ENCODE measurements at places on chromosomes 7 and 10.

- no peak for DNase-seq
Measured at GRCh38 chr7:157566631-157567006, 229.8 kb downstream of the DNAJB6 start.

- DNase-seq: no peak
Measured at GRCh38 chr10:102927311-102928010, 9.4 kb downstream of the CNNM2 start.

DNA sequence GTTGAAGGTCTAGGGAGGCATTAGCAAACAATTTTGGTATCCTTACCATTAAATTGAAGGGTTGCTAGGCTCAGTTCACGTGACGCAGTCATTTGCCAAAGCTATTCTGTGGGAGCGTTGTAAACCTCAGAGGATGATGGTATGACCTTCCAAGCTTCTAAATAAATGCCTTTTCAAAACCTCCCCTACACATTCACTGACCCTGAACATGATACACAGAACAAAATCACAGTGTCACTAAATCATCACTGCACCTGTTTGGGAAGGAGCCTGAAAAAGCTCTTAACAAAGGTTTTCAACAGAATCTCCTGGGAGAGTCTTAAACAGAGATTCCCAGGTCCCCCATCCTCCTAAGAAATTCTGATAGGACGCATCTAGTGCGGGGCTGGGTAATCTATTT is 13.2 kb upstream of the CCDC172 start:
- no peak for DNase-seq

GRCh38 chr7:33667196-33667595 is 238.1 kb upstream of the BMPER start:
- peak; percentile 25 for DNase-seq

DNA sequence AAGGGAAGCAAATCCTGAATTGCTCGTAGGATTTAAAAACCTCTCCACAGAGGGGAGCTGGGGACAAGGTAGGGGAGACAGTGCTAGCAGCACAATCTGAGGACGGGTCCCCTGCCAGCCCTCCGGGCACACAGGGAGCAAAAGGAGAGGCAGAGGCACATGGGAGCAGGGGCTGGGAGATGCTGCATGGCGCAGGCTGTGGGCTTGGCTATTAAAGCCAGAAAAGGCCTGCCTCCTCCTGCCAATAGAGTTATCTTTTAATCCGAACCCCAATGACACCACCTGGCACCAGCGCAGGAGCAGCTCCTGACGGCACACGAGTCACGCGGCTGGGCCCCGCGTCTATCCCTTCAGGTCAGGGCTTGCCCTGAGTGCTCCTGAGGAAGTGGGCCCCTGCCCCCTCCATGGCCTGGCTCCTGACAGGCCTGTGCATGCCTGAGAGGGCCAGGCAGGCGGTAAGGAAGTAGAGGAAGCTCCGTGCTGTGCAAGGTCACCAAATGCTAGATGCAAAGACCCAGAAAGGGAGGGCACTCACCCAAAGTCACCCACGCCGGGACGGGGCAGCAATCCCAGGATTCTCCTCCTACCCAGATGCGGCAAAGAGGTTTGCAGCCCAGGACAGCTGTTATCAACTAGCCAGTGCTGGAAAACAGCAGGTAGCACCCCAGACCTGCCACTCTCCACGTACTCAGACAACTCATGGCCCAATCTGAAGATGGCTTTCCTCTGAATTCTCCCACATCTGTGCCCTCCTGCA is 28.1 kb downstream of the DLG5 start:
- DNase-seq: no peak

GRCh38 chr7:46549892-46550639 is 629.0 kb upstream of the IGFBP3 start:
- no peak for DNase-seq

DNA sequence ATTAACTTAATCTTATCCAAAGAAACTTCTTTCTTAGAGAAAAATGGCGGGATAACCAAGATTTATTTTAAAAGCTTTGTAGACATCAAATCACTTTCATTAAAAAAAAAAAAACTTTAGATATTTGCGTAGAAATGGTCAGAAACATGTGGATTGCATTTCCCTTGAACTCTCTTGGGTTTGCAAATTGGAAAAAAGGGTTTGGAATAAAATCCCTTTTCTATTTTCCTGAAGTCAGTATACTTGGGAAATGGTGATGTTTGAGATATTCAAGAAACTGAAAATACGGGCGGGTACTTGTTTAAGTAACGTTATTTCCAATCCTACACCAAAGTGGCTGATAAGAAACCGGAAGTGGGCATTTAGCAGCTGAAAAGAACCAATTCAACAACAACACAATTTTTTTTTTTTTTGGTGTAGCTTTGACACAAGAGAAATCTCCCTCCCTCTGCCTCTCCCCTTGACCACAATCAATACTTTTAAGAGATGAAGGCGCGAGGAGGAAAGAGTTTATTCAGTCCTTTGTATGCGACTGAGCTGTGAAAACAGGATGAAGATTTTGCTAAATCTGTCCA is 13.7 kb upstream of the GFRA1 start:
- DNase-seq: no peak

GRCh38 chr10:76657337-76658012 is 980.1 kb downstream of the KCNMA1 start:
- no peak for DNase-seq

DNA sequence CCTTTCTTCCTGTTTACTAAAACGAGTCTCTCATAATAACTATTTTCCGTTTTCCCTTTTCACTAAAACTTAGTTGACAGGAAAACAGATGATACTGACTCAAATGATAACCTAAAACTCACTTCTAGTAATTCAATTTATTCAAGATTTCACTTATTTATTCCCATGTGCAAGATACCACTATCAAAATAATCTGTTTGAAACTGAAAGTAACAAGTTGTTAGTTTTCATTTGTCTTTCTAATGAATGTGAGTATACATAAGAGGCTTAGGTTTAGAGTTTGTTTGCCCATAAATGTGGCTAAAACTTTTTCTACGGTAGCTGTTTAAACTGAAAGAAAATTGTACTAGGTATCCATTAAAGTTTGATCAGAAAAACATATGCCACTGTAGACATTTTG is 314.9 kb upstream of the STEAP1 start:
- DNase-seq: no peak
